ENCODE measurements at places on chromosomes 16 and 17.

GRCh38 chr17:4509923-4510617, 11.4 kb downstream of the SPNS2 start:
- no peak for DNase-seq

- DNase-seq = no peak
These were observed 39.3 kb upstream of the TEKT1 start for GRCh38 chr17:6870841-6871240.

- no peak for DNase-seq
These were observed 2.8 kb downstream of the NPB start for GRCh38 chr17:81904600-81905423.

DNA sequence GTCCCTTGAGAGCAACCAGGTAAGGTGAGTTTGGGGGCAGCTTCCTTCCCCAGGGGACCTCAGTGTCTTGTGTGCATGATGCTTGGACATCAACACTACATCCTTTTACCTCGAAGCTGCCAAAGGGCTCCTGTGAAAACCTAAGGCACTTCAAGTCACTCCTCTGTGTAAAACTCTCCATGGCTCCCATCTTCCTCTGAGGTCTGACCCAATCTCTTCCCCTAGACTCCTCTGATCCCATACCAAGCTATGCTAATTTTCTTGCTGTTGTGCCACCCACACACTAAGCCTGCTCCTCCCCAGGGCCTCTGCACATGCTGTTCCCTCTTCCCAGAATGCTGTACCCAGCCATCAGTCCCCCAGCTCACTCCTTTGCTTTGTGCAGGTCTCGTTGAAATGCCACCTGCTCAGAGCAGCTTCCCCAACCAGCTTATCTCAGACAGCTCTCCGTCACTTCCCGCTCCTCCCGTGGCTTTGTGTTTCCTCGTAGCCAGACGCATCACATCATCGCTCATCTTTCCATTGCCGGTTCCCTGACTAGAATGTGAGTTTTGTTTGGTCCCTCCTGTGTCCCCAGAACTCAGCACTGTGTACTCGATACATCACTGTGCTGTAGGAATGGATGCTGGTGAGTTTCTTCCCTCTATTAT, 78.4 kb downstream of the CNGB1 start:
- no peak for DNase-seq

DNA sequence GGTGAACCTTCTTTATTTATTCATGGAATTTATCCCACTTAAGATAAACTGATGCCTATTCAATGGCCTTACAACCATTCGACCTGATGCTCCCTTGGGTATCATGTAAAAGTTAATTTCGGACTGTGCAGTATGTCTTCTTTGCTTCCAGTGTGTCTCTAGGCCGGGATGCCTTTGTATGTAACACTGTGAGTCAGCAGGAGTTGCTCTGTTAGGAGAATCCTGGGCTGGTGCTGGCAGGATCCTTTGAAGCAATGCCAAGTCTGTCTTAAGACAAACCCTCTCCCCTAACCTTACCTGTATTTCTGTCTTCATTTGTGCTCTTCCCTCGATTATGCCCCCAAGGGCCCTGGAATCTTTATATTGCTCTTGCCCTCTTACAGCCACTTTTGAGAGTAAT, 37.9 kb upstream of the ABCA8 start:
- DNase-seq = no peak

- peak; percentile 12 for DNase-seq
These were observed 10.3 kb upstream of the TMEM88 start for GRCh38 chr17:7844292-7845154.

- DNase-seq = no peak
These were observed 49.2 kb downstream of the TNRC6A start for GRCh38 chr16:24778671-24779070.

GRCh38 chr16:296276-296675, 13.3 kb downstream of the PDIA2 start:
- no peak for DNase-seq

- no peak for DNase-seq
These were observed 20.7 kb downstream of the SPNS2 start for GRCh38 chr17:4519361-4519788.

DNA sequence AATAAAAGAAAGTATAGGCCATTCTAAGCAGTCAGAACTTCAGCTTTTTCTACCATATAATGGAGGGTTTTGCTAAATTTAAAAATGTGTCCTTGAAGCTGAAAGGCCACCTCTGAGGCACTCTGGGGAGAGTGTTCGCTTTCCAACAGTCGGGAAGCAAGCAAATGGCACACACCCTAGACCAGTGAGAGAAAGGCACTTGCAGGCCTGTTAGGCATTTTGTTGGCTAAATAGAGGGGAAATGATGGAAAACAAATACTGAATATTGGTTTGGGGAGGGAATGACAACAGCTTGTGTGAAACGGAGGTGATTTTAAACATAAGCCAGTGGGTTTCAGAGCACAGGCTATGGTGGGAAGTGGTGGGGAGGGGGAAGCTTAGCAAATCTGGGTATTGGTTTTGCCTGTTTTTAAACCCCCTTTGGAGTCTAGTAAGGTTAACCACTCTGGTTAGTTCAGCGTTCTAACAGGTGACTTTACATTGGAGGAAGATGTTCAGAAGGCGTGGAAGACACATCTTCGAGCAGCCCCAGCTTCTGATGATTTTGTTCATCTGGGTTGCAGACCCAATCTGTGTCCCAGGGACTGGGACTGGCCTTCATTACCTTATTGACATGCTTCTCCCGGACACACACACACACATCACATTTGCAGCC, 90.5 kb downstream of the PRKCA start:
- peak; percentile 90 for DNase-seq

DNA sequence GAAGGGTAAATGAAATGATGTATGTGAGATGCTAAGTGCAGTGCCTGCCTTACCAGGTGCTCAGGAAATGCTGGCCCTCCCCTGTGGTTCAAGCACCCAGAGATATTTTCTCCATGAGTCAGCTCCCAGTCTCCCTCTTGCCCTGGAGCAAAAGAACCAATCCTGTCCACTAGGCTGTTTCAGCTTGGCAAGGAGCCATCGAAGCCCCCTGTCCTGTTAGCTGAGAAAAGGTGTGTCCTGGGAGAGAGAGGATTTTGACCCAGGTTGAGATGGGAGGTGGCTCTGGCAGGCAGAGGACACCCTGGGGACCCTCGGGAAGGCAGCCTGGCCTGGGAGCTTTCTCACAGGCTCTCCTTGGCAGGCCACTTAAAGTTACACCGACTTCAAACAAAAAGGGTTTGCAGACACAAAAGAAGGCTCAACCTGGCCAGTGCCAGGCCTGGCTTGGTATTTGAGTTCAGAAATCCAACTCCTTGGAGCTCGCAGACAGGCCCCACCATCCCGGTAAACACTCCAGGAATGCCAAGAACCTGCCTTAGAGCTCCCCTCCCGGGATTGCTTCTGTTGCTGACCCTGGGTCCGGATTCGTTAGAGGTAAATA, 29.6 kb downstream of the NTN1 start:
- no peak for DNase-seq

- no peak for DNase-seq
These were observed 29.0 kb upstream of the CLEC18B start for GRCh38 chr16:74450236-74450635.

- no peak for DNase-seq
These were observed 17.2 kb downstream of the SKAP1 start for GRCh38 chr17:48412841-48413240.

DNA sequence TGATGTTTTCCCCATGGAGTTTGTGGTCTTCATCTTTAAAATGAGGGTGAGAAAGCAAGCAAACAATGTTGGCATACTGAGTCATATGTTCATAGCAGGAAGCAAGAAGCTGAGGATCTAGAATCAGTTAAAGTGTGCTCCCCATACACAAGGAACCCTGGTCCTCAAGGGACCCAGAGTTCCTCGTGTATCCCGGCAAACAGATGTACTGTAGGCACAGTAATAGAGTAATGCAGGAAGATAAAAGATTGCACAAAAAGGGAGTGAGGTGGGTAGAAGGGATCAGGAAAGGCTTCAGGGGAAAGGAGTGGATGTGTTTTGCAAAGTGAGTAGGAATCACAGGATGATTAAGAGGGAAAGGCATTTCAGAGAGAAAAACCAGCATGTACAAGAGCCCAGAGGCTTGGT, 412.3 kb upstream of the CDH11 start:
- DNase-seq = no peak
